Cardiac fibroblast (primary cell): ENCODE measurements at places on chromosomes 4 and X.

GRCh38 chrX:150990910-150991309 lies 7.8 kb downstream of the HMGB3 start:
- no peak for DNase-seq

- peak; percentile 89 for DNase-seq
Measured at GRCh38 chr4:87309625-87310024, 13.1 kb downstream of the HSD17B13 start.

GRCh38 chrX:39063702-39064101 lies 262.4 kb downstream of the MID1IP1 start:
- DNase-seq: no peak

- peak; percentile 57 for DNase-seq
Measured at GRCh38 chr4:121706595-121707021, 9.8 kb upstream of the ANXA5 start.

DNA sequence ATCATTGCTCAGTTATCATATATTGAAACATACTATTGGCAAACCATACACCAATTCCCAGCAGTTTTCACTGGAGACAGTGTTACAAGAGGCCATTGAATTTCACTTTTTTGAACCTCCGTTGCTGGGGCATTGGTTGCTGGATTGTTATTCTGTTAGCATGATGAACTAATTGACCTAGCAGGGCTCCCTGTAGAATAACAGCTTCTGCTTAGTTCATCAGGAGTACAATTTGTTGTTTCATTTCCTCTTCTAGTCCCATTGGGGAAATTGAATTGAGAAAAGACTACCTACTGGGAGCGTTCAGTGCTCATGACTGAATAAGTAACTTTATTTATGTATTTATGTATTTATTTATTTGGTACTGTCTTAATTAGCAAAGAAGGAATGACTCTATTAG lies 151.6 kb downstream of the SLIT2 start:
- DNase-seq: no peak

GRCh38 chrX:107675823-107676555 lies 47.7 kb downstream of the PRPS1 start:
- DNase-seq: peak; percentile 79

GRCh38 chr4:111562826-111563225 lies 582.4 kb upstream of the FAM241A start:
- no peak for DNase-seq

GRCh38 chr4:123585111-123585510 lies 188.5 kb downstream of the SPRY1 start:
- DNase-seq: no peak

GRCh38 chr4:3781997-3782930 lies 16.1 kb downstream of the ADRA2C start:
- DNase-seq: no peak

DNA sequence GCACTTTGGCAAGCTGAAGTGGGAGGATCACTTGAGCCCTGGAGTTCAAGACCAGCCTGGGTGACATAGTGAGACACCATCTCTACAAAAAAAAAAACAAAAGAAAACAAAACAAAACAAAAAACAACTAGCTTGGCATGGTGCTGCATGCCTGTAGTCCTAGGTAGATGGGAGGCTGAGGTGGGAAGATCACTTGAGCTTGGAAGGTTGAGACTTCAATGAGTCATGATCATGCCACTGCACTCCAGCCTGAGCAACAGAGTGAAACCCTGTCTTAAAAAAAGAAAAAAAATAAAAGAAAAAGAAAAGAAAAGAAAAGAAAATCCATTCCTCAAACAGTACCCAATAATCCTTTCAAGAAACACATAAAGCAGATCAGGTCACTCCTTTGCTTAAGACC lies 14.9 kb upstream of the ERCC6L start:
- DNase-seq: no peak

GRCh38 chr4:19520939-19521520 lies 730.7 kb upstream of the SLIT2 start:
- no peak for DNase-seq

- peak; percentile 49 for DNase-seq
Measured at GRCh38 chr4:13461191-13461905, 22.8 kb downstream of the RAB28 start.

DNA sequence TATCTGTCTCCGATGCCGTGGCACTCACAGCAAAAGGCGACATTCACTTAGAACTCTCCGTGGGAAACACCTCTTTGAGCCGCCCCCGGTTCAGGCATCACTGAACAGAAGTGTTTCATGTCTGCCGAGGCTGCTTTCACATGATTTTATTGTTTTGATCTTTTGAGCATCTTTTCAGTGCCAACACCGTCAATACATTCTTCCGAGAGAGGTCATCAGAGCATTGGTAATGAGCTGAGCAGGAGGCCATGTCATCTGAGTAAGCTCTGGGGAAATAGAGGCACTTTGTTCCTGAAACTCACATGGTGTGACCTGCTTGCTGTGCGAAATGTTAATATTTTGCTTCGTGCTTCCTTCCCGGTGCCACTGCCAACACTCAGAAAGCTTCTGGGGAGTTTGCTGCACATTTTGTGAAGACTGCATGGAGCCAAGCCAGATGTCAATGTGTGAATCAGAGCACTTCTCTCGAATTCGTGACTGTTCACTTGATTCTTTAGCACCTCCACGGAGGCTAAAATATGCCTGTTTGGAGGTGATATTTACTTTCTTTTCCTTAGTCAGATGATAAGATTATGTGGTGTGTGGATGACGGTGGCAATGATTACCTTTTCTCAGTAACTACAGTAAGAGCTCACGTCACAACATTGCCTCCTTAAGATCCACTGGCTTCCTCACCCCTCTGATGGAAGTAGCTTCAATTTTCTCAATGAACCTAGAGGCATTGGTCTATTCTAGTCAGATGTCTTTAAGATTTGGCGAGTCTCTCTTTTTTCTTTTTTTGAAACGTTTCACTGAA lies 222.3 kb upstream of the HS3ST1 start:
- DNase-seq: peak; percentile 53

GRCh38 chrX:12804655-12805054 lies 13.4 kb downstream of the PRPS2 start:
- no peak for DNase-seq

DNA sequence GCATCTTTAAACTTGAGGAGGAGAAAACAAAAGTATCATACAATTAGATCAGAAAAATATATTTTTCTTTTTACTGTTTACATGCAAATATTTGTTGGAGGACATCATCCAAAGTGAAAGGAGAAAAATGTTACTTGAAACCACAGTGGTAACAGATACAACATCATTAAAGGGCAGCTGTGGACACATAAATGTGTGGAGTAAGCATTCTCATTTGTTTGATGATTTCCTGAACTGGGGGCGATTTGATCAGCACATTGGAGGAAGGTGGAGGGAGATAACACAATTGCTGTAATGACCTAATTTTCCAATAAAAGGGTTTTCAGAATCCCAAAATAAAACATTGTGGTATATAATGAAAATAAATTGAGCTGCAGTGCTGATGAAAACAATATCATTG lies 314.5 kb upstream of the HS3ST1 start:
- no peak for DNase-seq

- no peak for DNase-seq
Measured at GRCh38 chr4:128751354-128751753, 58.1 kb upstream of the JADE1 start.

DNA sequence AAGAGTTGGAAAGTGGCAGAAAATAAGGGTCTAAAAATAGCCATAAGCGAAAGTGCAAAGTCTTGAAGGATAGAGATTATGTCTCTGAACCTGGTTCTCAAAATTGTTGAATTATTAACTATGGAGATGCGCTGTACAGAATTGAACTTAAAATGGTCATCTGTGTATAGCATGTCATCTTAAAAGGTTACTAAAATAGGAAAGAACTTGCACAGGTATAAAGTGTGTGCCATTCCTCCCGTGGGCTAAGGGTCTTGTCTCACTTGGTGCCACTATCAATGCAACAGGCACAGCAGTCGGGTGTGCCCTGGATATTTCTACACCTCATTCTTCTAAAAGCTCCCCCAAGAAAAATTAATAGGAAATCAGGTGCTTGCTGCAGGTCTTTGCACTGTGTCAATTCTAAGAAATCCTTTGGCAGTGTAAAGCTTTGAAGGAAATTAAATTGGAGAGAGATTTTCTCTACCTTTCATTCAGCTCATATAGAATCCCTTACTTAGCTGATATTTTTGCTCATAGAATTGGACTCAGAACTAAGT lies 2.4 kb downstream of the SORBS2 start:
- no peak for DNase-seq

- no peak for DNase-seq
Measured at GRCh38 chr4:153008578-153009199, 72.6 kb downstream of the FHDC1 start.

- peak; percentile 59 for DNase-seq
Measured at GRCh38 chr4:151676301-151676700, 84.5 kb downstream of the GATB start.

DNA sequence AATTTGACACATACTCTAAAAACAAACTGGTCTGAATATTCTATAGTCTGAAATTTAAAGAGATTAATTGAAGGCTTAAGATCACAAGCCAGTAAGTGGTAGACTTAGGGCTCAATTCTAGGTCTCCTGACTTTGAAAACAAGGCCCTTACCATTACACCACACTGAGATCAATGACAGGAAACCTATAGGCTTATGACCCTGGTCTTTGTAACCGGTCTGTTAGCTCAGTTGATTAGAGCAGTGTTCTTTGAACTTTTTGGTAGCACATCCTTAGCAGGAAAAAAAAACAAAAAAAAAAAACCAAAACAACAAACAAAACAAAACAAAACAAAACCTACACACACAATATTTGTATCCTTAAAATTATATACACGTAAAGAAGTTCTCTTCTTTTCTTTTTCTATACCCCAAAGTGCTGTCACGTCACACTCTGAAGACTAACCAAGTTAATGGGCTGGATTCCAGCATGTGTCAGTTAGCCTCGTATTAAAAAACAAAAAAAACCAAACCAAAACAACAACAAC lies 55.4 kb downstream of the RPS6KA3 start:
- DNase-seq: no peak

DNA sequence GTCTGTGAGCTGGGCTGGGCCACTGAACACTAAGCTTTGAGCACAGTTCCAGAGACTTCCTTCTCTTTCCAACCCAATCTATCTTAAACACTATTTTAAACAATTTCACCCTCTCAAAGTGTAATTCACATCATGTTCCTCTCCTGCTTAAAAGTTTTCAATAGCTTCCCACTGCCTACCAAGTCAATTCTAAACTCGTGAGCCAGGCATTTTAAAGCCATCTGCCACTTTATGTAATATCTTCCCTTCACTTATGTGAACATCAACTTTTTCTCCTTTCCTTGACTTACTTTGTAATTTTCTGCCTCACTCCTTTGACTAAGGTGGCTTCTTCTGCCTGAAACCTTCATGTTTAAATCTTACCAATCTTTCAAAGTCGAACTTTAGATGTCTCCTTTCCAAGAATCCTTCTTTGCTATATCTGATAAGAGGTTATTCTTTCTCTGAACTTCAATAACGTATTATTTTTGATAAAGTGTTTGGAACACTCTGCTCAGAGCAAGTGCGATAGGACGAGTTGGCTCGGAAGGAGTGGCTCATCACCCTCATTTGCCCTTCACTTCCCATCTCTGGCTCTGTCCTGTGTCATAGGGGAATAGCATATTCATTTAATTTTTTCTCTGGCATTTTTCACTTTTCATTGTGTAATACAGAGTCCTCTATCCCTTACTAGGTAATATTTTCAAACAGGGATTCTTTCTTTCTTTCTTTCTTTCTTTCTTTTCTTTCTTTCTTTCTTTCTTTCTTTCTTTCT lies 13.0 kb upstream of the SPARCL1 start:
- DNase-seq: no peak

GRCh38 chrX:139563251-139563650 lies 32.7 kb downstream of the F9 start:
- no peak for DNase-seq

GRCh38 chr4:74168841-74169240 lies 10.9 kb downstream of the MTHFD2L start:
- no peak for DNase-seq

DNA sequence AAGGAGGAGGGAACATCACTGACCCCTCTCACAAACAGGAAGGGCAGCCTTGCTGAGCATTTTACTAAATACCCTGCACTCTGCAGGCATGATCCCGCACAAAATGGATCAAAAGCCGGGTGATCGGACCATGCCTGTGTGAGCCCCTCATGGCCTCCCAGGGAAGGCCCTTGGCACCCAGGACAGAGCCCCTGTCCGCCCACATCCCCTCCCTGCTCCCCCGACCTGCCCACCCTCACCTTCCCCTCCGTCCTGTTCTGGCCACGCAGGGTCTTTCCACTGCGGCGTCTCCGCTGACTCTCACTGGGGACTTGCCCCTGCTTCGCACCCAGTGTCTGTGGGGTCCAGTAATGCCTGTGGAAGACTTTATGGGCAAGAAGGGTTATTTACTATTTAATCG lies 105.0 kb downstream of the HMX1 start:
- no peak for DNase-seq

DNA sequence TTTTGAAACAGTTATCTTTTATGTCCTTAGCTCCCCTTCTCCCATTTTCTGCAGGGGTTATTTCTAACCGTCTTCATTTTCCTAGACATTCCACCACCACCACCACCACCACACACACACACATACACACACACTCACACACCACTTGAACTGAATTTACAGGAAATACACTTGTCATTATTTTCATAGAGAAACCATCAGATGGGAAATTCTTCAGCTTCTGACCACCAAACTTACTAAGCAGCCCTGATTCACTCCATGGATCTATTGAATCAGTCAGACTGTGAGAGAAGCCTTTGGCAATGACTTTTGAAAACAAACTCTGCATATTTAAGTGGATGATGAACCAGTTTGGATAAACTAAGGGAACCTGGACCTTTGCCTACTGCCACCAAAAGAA lies 210.1 kb upstream of the NHS start:
- no peak for DNase-seq

DNA sequence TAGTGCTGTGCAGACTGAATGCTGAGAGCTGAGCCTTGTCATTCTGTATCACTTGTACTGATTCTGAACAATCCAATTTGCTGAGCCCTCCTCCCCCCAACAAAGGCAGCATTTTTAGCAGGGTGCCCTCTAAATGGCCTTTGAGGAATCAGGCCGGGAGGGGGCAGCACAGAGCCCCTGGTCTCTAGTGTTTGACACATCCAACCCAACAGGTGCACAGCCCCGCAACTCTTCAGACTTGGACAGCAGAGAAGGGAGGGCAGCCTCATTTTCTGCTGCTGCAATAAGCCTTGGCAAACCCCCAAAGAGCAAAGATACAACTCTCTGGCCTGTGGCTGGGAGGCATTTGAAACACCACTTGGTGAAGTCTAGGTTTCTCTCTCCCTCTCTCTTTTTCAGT lies 3.4 kb downstream of the ATP1B4 start:
- DNase-seq: peak; percentile 11

DNA sequence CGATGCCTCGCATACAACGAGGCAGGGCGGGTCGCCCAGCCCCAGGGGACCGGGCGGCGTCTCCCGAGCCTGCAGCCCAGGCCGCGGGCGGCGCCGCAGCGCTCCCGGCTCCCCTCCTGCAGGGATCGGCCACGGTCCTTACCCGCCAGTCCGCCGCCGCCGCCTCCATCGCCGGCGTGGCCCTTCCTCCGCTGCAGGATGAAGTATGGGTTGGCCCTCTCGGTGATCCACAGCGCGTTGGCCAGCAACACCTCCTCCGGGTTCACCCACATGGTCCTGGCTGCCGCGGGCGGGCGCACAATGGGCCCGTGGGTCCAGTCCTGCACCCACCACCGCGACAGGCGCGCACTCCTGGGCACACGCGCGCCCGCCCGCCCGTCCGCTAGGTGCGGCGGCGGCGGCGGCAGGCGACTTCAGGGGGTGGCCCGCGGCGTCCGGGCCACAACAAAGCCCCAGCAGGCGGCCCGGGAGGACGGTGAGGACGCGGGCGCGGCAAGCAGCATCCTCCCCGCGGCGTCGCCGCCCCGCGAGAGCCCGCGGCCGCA lies 339 bp downstream of the TBC1D9 start:
- peak; percentile 59 for DNase-seq

GRCh38 chrX:11265352-11265751 lies 27.9 kb upstream of the AMELX start:
- no peak for DNase-seq
